Uterus (tissue), 4 donors: ENCODE measurements at places on chromosomes 11 and 22.

DNA sequence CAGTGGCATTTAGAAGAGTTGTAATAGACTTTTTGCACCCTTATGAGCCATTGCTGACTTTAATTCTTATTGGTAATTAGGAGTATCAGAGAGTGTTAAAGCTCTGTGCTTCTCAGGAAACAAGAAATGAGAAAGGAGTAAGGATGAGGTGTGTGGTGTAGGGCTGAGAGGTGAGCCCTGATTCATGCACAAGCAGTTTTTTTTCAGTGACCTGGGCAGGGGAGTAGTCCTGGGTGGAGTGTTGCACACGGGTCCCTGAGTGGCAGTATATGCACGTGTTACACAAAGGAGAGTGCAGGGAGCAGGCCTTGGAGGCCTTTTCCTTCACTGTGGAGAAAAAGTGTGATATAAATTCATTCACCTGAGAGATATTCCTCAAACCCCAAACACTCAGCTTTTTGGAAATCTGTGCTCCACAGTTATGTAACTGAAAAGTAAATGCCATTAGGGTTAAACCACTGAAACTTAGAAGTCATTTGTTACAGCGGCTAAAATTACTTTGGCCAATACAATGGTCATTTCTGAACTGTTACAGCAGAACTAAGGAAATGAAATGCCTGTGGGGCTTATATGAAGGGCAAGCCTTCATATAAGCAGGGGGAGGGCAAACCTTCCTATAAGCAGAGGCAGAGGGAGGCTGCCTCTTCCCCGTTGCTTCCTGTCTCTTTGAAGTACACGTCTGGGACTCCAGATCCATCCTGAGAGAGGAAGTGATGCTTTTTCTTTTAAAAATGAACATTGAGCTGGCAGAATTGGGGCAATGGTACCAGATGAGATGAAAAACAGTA lies 62.6 kb upstream of the OLFML1 start:
- DNase-seq = no peak

DNA sequence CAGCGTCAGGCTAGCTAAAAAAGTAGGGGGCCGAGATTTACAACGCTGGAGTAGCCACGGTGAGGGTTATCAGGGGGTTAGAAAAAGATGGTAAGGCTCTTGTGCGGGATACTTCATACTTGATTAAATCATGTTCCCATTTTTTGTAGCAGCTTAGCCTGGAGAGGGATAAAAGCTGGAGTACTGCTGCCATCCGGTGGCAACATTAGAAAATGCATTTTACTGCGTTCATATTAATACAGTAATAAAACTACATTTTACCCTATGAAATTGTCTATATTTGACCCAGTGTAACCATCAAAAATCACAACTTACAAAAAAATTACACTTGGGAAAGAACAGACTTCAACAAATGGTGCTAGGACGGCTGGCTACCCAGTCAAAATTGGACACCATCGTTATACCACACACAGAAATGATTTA lies 17.3 kb downstream of the RPUSD4 start:
- DNase-seq = peak; percentile 56

DNA sequence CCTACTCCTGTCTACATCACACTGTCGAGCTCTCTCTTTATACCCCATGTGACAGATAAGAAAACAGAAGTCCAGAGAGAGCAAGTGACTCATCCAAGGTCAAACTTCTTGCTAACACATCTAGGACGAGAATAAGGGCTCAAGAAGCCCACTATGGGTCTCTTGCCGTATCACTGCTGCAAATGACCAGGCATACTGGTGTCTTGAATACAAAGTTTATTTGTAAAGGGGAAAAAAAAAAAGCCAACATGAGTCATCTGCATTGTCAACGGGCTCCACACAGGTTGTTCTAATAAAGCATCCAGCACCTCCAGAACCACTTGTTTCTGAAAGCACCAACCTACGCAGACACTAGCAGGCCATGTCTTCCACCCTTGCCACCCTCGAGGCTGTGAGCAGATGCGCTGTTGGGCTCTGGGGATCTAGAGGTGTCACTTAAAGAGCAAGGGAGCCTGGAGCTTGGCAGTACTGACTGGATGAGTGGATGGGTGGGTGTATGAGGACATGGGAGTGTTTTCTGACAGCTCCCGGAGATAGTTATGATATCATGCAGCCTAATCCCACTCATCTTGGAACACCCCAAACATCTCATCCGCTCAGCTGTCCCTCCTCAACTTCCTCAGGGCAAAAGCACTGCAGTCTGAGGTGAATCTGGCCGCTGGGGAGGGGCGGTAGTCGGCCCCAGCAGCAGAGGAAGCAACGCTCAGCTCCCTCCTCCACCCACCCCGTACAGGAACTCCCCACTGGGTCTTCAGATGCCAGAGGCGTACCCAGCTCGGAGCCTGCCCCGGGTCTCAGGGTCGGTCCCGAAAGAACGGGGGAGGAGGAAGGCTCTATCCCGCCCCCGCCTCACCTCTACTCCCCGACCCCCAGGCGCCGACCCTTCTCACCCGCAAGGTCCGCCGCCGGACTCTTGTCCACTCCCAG lies 1.0 kb downstream of the SMCO4 start:
- DNase-seq = peak; percentile 51

GRCh38 chr22:32627091-32627490 lies 152.5 kb downstream of the FBXO7 start:
- peak; percentile 54 for DNase-seq

DNA sequence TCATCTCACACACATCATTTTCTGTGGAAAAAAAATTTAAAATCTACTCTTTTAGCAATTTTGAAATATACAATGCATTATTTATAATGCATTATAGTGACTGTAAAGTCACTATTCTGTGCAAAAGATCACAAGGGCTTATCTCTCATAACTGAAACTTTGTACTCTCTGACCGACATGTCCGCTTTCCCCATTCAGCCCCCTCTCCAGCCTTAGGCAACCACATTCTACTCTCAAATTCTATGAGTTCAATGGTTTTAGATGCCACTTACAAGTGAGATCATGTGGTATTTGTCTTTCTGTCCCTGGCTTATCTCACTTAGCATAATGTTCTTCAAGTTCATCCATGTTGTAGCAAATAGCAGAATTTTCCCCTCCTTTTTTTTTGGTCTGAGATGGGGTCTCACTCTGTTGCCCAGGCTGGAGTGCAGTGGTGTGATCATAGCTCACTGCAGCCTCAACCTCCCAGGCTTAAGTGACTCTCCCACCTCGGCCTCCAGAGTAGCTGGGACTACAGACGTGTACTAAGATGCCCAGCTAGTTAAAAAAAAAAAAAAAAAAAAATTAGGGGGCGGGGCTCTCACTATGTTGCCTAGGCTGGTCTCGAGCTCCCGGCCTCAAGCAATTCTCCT lies 44.5 kb downstream of the SYN3 start:
- DNase-seq = no peak

DNA sequence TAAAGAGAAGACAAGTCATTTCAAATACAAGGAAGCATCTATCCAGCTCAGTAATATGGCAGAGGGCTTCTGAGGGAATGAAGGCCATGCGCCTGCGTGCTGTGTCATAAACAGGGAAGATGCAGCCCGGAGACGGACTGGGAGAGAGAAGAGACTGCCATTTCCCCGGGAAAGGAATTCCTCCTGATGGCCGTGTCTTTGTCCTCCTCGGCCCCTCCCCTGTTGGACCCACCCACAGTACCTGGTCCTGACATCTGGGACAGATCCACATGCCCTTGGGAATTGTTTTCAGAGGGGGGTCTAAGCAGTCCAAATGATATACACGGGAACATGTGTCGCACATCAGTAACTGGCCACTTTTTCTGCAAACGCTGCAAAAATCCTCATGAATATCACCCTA lies 15.5 kb downstream of the LARGE2 start:
- no peak for DNase-seq

- no peak for DNase-seq
Measured at GRCh38 chr22:19110064-19110458, 12.2 kb downstream of the DGCR2 start.

- DNase-seq = no peak
Measured at GRCh38 chr11:66020618-66021357, 5.5 kb downstream of the CATSPER1 start.

DNA sequence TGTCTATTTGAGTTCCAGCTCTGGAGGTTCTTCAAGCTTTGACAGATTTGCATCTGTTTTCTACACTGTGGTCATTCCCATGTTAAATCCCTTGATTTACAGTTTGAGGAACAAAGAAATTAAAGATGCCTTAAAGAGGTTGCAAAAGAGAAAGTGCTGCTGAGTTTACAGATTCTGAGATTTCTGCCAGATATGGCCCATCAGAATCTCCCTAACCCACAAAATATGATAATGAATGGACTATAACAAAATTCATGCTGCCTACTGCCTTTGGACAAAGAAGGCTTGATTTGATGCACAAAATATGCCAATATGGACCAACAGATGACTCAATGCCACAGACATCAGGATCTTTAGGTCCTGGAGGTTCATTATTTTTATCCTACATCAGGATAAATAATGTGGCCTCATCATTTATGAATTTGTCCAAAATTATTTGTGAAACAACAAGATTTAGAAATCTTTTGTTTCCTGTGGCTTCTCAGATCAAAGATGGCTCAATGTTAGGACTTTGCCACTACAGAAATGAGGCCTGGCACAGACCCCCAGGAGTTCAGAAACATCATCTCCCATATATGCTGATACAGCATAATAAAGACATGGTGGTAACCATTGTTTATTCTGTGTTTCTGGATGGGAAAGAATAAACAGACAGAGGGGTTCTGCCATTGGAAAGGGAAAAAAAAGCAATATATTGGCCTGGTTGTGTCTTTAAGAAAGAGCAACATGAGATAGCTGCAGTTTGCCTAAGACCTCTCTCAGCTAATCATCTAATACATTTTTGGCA lies 6.7 kb downstream of the OR5AN1 start:
- no peak for DNase-seq

GRCh38 chr11:10561947-10562346 lies 6.5 kb downstream of the LYVE1 start:
- DNase-seq = no peak

- no peak for DNase-seq
Measured at GRCh38 chr22:26669060-26669481, 11.7 kb downstream of the MIAT start.

DNA sequence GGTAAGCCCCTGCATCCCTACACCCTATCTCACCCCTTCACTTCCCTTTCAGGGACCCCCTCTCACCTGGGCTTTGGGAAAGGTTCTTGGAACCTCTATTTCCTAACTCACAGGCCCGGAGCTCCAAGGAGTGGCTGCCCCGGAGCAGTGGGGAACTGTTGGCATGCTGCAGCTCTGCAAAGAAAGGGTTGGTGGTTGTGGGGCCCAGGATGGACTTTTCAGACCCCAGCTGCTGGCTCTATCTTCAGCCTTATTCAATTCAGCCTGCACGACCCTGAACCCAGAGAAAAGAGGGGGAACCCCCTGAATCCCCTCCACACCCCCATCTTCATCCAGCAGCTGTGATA lies 10.0 kb downstream of the ROBO4 start:
- DNase-seq = no peak

- no peak for DNase-seq
Measured at GRCh38 chr11:65400307-65401072, 14.1 kb downstream of the FRMD8 start.

GRCh38 chr11:1089738-1090599 lies 15.3 kb downstream of the MUC2 start:
- no peak for DNase-seq

DNA sequence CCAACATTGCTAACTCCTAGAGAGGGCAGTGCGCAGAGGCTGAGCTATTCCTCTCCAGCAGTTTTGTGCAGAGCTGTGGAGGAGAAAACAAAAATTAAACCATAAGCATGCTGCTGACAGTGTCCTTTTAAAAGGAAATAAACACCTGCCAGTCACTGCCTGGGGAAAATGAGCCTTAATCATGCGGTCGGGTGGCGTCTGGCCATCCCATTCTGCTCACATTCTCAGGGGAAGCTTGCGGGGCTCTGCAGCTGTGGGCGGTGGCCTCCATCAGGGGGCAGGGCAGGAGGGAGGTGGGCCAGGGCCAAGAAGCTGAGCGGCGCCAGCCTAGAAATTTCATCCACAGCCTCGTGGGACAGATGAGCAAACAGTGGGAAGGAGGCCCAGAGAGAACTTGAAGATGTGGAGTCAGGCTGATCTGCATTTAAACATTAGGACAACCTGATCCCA lies 71.0 kb upstream of the TP53I11 start:
- DNase-seq = peak; percentile 69

DNA sequence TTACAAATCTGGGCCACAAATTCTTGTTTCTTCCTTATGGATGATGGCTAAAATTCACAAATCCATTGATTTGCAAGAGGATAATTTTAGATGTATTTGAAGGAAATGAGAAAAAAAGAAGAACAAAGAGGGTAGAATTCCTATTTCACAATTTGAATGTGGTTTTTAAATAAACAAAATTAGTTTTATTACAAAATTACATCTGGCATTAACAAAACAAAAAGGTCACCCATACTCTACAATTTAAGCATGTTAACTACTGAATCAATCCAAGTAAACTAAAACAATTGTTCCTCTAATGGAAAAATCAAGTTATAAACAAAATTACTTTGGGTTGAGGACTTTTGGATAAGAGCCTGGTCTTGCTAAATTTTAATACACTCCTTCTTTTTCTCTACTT lies 242.0 kb downstream of the METTL15 start:
- no peak for DNase-seq

GRCh38 chr11:78902771-78903507 lies 328.3 kb upstream of the NARS2 start:
- DNase-seq = no peak

DNA sequence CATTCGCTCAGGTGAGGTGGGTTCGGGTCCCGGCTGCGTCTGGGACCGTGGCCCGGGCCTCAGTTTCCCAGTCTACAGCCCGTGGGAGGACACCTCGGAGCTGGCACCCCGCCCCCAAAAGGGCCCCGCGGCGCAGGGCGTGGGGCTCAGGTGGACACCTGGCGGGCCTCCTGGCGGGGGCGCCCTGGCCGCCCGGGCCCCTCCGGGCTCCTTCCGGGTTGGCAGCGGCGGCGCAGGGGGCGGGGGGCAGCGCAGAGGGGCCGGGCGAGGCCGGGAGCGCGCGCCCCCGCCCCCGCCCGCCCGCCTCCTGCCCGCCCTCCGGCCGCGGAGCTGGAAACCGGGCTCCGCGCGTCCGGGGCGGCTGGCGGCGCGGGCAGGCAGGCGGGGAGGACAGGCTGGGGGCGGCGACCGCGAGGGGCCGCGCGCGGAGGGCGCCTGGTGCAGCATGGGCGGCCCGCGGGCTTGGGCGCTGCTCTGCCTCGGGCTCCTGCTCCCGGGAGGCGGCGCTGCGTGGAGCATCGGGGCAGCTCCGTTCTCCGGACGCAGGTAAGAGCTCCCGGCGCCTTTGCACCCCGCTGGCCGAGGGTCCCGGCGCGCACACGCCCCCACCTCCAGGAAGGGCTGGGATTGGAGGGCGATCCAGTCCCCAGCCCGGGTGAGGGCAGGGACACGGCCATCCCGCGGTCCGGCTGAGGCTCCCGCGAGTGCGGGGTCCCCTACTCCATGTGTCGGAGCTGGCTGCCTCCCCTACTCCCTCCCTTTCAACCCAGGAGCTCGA lies at the start of gene EMID1:
Gene EMID1, plus strand, starts transcription at position 303 of the 778 bp plus-strand sequence. Its CDS starts 143 bp downstream, at position 446.
- DNase-seq = peak; percentile 48

GRCh38 chr11:94563848-94564467 lies 3.2 kb upstream of the PIWIL4 start:
- DNase-seq = no peak

- no peak for DNase-seq
Measured at GRCh38 chr22:23183061-23183698, 2.9 kb downstream of the BCR start.
